ENCODE measurements at places on chromosomes 1 and 21.
A peak's percentile ranks its signal among the peaks of the same experiment; 100 is the strongest.

- DNase-seq: no peak
Observed at GRCh38 chr1:91038582-91038981, 16.7 kb upstream of the ZNF644 start.

GRCh38 chr1:209629621-209630382, 22.4 kb downstream of the LAMB3 start:
- DNase-seq: no peak

GRCh38 chr1:223670458-223671159, 5.1 kb upstream of the CAPN8 start:
- DNase-seq: peak; percentile 37

DNA sequence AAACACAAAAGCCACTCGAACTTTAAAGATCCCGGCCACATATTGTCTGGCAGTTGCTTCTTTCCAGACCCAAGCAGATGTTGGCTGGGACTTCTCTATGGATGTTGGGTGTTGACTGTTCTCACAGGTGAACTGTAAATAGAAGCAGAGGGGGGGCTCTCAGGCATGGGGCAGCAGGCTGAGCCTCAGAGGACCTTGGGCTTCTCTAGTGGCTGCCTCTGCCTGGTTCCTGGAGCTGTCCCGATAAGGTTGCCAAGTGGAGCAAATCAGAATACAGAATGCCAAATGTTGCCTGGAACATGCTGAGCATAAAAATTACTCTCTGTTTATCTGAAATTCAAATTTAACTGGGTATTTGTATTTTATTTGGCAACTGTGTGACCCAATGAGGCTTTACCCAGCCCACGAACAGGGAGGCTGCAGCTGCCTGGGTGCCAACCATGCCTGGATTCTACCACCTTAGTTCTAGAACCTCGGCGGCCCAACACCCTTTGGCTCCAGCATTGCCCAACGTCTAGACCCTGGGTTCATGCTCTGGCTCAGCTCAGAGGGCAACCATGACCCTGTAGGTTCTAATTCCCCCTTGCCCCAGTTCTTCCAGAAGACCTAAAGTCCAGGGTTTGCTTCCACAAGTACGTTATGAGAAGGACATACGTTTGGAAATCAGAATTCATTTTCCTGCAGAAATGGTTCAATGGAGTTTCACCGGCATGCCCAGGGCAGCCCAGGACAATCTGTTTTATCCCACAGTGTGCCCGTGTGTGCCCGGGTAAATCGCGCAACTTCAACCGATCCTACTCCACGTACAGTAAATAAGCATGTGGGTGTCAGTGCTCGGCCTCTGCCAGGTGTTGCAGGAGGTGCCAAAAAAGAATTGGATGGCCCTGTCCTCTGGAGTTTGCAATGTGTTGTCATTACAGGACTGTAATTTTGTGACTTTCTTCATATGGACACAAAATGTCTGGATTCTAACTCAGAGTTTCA, 5.4 kb upstream of the SLC45A1 start:
- DNase-seq: no peak

- no peak for DNase-seq
Observed at GRCh38 chr1:230900984-230901383, 32.7 kb upstream of the C1orf198 start.

GRCh38 chr1:118290571-118290970, 105.5 kb upstream of the SPAG17 start:
- no peak for DNase-seq

- DNase-seq: peak; percentile 75
Observed at GRCh38 chr1:93447481-93448291, at the start of gene FNBP1L. FNBP1L (plus strand) TSS chr1:93448118; CDS start chr1:93448282, 164 bp downstream.
